ENCODE measurements at places on chromosomes 2 and 18.

DNA sequence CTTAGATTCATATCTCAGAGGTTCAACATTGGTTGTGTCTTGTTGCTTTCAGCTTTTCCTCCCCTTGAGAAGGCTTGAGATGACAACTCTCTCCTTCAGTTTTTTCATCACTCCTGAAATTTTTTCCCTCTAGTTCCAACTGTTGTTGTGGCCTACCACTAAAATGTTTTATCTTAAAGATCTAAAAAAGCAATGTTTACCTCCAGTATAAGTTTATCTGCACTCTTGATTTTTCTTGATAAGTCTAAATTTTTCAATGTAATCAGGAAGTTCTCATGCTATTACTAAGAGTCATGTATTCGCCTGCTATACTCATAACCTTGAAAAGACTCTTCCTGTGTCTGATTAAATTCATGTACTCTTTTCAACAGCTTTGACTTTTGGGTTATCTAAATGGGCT, 366.3 kb upstream of the TFPI start:
- DNase-seq, result no peak

DNA sequence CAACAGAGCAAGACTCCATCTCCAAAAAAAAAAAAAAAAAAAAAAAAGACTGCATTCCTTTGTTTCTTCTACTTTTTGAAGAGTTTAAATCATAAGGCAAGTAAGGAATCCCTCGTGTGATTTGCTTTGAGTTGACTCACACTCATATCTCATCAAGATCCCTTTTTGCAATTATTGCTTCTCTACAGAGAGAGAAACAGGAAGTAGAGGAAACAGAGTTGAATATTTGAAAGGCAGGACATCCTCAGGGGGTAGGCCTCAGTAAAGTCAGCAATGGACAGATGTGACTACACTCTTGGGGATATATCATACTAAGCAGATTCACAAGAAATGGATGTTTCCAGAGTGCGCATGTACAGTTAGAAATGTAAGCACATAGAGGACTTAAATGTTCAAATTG, 11.2 kb upstream of the EFR3B start:
- DNase-seq, result no peak

DNA sequence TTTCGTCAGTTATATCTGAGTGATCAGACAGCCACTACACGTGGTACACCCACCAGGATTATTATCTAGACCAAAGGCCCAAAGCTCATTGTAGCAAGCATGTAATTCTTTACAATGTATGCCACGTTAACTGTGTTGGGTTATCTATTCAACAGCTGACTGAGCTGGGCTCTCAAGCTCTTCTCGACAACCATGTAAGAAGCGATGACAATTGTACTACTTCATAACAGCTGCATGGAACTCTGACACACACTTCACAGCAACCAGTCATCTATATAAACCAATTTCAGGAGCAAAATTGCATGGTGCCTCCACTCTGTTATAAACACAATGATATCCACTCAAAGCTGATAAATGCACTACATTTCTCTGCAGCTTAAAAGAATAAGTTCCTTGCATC, 701.8 kb downstream of the NR4A2 start:
- no peak for DNase-seq

- no peak for DNase-seq
These were observed 62.8 kb downstream of the SESTD1 start for GRCh38 chr2:179201869-179202268.

GRCh38 chr2:119644186-119644585, 34.8 kb upstream of the TMEM177 start:
- DNase-seq, result no peak

DNA sequence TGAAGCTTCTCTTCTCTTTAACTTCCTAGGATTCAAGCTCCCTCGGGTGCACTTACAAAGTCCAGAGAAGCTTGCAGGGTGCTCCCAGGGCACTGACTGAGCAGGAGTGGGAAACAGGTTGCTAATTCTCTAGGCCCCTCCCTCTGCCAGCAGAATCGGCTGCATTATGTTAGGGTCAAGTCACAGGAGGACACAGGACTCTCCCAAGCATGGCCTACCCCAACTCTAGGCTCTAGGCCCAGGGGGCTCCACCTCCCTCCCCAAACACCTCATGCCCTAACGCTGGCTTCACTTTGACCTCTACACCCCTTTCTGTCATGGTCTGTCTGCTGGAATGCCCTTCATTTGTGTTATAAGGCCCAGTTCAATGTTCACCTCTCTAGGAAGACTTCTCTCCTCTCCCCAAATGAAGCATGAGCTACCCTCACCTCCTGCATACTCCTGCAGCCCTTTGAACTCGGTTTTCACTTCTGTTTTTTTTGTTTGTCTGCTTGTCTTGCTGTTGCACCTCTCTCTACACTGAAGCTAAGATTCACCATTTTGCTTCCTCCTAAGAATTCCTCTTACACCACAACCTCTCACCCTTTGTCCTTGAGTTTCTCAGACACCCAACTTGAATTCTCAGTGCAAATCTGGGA, 521.8 kb upstream of the ID2 start:
- no peak for DNase-seq

- no peak for DNase-seq
These were observed 541.7 kb upstream of the RAB6C start for GRCh38 chr2:129437725-129438124.

GRCh38 chr2:27763907-27764267, 7.6 kb upstream of the MRPL33 start:
- DNase-seq, result no peak

GRCh38 chr18:31626409-31626808, 34.7 kb downstream of the TTR start:
- no peak for DNase-seq

DNA sequence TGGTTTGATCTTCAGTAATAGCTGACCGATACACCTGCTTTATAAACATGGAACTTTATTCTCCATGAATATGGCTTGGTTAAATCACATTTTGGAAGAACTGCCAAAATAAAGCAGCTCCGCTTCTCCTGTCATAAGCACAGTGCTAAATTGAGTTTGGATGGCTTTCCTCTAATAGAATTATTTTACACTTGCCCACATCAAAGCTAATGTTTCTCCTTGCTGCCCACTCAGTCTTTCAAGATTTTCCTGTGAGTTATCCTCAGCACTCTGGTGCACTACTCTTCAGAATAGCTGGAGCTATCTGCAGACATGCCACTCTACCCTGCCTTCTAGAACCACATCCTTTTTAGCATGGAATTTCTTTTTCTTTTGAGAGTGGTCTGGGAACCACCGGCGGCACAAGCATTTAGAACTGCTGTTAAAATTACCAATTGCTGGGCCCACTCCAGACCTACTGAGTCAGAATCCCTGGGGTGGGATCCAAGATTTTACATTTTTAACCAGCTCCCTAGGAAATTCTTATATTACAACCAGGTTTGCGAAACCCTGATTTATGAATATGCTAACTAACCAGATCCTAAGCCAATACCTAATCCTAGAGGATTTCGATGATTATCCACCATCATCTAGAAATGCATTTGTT, 283.3 kb downstream of the AFF3 start:
- DNase-seq, result no peak

DNA sequence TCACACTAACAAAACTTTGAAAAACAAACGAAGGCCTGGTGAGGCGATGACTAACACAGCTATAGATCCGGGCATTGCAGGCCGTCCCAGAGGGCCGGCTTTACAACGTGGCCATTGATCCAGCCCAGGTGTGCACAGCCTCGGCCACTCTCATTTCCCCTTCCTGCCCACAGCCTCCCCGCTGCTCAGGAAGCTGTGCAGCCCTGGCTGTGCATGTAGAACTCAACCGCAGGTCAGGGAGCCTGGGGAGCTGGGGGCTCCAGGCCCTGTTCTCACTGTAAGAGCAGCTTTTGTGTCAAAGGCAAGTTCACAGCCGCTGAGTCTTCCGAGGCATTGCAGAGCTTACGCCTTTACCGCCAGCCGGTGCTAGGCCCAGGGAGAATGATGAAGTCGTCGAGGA, 87.2 kb downstream of the LONRF2 start:
- DNase-seq, result no peak

GRCh38 chr18:9029131-9029530, 73.4 kb upstream of the NDUFV2 start:
- no peak for DNase-seq

DNA sequence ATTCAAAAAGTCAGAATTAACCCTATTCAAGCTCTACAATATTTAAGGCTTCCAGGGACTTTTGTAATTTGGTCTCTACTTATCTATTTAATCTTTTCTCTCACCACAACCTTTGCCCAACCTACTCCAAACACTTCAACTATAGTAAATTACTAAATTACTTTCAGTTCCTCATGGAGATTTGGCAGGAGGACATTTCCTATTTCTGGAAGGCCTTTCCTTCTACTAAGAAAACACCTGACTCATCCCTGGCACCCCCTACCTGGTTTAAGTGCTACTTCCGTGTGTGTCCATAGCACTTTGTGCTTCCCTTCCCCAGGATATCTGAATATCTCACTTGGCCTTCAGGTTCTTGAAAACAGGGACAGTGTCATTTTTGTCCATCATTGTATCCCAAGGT, 96.3 kb downstream of the UPP2 start:
- DNase-seq, result no peak

DNA sequence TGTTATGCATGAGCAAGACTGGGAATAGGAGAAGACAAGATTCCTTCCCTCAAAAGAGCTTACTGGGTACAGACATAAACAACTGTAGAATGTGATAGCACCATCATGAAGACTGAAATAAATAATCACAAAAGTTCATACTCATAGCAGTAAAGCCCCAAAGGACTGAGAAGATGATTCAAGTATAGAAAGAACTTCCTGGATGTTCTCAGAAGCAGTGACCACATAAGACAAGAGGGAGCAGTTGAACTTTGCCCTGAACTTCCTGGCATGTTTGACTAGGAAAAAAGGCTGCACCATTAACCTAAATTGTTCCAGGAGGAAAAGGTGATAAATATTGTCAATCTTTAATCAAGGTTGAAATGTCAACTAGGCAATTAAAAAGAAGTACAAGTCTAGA, 57.8 kb upstream of the CCDC141 start:
- DNase-seq, result no peak

GRCh38 chr18:24263050-24263449, 124.2 kb downstream of the CABYR start:
- DNase-seq, result no peak

DNA sequence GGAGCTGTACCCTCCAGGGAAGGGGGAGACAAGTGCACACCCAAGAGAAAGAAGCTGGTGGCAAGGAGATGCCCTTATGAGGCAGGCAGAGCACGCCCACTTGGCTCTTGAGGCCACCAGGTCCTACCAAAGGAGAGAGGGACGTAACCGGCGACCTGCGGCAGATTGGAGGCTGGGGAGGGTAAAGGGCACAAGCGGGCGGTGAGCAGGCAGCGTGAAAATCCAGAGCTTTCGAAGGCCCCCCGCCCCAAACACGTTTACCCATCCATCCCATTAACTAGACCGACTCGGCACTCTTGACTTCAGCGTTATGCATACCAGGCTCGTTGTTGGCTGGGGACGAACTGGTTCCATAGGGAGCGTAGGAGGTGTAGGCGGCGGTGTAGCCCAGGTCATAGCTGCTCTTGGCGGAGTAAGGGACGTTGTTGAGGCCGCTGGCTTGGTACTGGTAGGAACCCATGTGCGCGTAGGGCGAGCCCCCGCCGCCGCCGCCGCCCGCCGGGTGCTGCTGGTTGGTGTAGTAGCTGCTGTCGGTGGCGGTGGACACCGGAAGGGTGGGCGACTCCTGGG, 794 bp downstream of the DLX2 start:
- DNase-seq, result no peak

DNA sequence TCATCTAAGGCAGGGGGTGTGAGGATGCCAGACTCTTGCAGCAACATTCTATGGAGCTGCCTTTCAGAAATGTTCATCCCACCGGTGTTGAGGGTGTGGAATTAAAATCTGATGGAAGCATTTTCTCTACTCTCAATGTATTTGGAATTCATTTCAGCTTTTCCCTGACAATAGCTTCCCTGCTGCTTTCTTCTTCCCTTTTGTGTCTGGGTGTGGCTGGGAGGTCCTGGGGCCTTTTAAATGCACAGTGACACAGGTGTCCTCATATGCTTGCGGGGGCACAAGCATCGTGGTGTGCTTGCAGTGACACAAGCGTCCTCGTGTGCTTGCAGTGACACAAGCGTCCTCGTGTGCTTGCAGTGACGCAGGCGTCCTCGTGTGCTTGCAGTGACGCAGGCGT, 43.4 kb upstream of the ASB18 start:
- DNase-seq, result no peak

DNA sequence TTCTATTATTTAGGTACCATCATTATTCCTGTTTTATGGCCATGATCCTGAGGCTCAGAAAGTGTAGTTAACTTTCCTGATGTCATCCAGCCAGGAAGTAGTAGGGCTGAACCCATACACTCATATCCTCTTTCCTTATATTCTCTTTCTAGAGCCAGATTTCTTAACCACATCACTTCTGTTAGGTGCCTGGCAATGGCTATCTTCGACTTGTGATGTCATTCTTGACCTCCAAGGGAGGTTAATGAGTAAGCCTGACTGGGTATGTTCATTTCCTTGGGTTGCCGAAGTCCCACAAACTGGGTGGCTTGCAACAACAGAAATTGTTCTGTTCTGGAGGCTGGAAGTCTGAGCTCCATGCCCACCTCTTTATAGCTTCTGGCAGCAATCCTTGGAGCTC, 43.4 kb downstream of the ITGB6 start:
- no peak for DNase-seq

DNA sequence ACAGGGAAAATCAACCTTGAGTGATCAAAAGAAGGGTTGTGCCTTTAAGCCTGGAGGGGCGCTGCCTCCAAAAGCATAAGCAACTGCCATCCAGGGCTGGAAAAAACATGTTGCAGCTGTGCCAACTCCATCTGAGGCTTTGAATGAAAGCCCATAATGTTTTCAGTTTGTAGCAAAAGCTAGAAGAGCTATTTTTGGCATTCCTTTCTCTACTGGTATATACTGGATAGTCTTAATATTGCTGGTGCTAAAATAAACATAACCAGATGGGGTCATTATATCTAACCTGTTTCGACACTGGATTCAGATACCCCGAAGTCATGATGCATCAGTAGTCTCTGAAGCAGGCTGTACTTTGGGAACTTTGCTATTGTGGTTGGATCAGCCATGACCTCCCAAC, 25.1 kb downstream of the ANXA4 start:
- DNase-seq, result no peak

DNA sequence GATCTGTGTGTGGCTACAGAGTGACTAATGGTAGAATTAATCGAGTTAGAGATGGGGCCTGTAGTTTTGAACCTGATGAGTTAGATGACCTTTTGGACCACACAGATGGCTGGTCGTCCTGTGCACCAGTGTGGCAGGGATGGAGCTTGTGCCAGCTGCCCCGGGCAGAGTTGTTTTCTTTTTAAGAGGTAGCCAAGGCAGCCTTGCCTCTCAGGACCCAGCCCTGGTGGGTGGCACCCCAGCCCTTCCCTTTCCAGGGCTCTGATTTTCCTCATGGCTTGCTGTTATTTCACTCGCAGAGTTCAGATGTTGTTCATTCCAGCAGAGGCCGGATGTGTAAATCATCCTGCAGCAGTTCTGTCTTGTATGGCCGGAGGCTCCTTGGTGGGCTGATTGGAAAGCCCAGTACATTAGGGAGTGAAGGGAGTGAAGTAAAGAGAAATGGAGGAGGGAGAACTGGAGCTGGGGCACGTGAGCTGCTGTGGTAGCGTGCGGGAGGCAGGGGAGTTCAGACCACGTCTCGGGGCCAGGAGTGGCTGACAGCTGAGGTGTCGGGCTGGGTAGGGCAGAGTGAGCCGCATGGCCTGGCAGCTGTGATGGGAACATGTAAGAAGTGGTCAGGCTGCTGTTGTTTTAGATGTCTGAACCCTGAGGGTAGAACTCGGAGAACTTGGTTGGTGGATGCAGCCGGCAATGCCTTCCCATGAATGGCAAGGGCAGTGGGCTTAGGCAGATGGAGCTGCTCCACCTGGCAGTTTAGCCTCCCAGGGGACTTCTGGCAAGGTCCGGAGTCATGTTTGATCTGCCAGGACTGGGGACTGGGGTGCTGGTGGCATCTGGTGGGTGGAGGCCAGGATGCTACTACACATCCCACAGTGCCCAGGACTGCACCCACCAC, 28.8 kb downstream of the ASAP2 start:
- no peak for DNase-seq

All from stimulated activated CD8-positive, alpha-beta memory T cell treated with anti-CD3 and anti-CD28 coated beads, Interleukin-7, amount 100 ng/mL, for 1 hour (primary cell).